ENCODE measurements at places on chromosomes 4 and X.
A peak's percentile ranks its signal among the peaks of the same experiment; 100 is the strongest.

DNA sequence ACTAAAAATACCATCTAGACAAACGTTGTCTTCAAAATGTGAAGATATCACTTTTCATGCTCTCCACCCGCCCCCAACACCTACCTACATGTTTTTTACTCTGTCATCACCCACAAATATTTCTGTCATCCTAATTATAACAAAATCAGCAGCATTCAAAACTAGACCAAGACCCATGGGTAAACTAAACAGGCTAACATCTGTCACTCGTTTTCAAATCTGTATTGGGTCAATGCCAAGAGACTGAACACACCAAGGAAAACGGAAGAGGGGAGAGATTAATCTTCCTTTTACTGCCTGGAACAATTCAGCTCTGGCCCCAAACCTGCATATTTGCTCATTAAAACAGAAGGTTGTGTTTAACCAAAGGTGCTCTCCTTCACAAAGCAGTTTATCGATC lies 17.5 kb downstream of the FAM184B start:
- DNase-seq = no peak

GRCh38 chr4:8218371-8219031 lies 19.4 kb downstream of the SH3TC1 start:
- no peak for DNase-seq

GRCh38 chrX:85851418-85851817 lies 195.9 kb downstream of the CHM start:
- DNase-seq = no peak

DNA sequence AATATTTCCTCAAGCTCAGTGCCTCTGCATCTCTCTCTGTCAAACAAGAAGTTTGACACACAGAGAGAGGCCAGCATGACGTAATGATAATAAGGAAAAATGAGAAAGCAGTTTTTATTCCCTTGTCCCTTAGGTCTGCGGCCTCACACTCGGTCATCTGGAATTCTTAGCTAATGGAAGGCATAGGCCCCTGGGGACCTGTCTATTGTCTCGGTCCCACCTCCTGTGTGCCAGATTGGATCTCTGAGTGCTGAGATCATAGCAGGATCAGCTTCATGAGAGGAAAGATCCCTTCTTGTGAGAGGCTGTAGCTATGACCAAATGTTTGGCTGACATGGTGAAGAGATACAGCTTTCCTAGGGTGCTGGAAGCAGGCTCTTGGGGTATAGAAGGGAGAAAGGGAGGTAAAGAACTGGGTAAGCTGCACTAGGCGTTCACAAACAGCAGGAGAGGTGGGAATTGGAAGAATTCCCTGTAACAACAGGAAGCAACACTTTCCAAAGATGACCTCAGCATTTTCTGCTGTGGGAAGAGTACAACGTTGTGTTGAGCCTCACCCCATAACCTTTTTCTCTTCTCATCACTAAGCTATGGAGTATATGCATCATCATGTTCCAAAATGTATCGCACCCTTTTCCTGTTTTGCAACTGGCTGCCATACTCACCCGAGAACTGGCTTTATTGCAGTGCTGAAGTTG lies 20.2 kb downstream of the TMEM31 start:
- DNase-seq = no peak

DNA sequence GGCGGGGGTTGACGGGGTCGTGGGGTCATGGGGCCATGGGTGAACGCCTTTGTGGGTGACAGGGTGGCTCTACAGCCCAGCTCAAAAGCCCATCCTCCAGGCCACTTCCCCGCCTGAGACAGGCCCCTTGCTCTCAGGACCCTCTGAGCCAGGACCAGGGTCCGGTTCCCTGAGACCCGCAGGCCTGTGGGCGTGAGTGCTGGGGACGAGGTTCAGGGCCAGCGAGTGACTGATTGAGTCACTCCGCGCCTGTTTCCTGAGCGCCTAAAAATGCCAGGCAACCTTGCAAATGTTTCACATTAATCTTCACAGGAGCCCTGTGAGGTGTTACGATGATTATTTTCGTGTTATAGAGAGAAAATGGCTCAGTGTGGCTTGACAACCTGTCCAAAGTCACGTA lies 97.8 kb downstream of the ZNF674 start:
- no peak for DNase-seq

DNA sequence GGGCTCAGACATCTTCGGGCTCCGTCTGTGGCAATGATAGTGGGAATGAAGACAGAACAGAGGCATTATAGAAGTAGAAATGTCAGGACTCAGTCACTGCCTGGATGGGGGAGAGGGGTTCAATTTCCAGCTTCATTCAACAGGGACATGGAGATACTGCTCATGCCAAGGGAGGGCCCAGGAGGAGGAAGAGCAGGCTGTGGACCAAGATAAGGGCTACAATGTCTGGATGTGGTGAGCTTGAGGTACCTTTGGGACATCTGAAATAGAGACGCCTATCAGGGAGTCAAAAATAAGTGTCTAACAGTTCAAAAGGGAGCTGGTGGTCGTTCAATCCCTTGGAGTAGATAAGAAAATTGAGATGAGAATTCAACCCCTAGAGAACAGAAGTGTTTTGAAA lies 34.5 kb downstream of the ELF4 start:
- DNase-seq = no peak

GRCh38 chrX:11129534-11130105 lies 18.5 kb downstream of the HCCS start:
- DNase-seq = no peak

DNA sequence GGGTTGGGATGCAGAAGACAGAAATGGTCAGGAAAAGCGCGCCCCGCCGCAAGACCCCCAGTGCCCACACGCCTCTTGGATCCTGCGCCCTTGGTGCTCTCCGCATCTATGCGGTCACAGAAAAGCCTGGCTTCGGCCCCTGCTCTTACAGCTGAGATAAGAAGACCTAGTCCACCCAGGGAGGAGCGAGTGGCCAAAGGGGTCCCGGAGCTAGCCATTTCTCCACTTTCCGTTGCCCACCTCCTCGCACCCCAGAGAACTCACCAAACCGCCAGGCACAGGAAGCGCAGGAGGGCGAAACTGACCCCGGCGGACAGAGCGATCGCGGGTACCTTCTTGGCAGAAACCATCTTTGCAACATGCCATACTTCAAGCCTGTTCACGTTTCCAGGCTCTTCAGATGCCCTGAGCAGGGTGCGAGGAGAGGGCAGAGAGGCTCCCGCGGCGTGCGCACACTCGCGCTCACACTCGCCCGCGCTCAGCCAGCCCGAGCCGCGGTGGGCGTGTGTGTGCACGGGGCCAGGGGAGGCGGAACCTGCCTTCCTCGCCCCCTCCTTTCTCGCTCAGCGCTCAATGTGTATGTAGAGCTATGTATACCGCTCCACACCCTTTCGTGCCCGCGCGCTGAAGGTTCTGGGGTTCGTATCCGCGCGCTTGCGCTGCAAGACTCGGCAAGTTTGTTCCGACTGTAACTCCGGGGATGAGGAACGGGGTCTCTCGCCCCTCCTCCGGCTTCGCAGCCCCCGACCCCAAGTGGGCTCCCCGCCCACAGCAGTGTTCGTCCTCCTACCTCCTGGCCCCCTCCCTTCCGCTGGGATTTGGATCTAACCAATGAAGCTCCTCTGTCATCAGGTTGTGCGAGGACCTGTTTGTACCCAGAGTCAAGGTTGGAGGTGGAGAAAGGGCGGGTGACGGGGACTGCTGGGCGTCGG lies at the start of gene GABRA4:
GABRA4 (minus strand) TSS at position 507 of the 932 bp plus-strand sequence; CDS start at position 350, 157 bp downstream.
- DNase-seq = no peak

DNA sequence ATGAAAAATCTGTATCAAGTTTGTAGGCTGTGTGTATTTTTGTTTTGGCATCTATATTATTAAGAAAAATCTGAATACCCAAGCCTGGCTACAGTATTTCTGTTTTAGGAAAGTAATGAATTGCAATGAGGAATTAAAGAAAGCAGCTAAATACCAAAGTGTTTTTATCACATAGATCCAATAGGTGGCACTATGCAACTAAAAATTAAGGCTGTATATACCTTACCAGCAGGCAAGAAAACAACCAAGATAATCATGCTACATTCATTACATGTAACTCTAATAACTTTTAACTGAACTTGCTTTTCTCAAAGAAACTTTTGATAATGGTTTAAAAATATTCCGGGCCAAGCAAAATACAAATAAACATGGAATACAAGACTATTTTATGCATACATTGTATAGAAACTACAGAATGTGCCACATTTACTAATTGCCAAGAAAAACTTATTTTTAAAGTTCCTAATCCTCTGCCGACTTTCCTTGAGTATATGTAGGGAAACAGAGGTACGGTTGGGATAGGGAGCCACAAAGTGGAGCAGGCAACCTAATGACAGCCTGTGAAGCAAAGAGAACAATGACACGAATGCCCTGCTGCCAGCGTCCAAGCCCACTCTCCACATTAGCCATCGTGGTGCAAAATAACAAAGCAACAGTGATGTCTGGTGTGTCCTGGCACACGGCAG lies 63.7 kb downstream of the SEC24D start:
- peak; percentile 61 for DNase-seq

GRCh38 chrX:151985955-151986354 lies 11.5 kb upstream of the GABRE start:
- DNase-seq = no peak

- DNase-seq = no peak
Measured at GRCh38 chr4:120549011-120549570, 373.4 kb downstream of the PRDM5 start.

DNA sequence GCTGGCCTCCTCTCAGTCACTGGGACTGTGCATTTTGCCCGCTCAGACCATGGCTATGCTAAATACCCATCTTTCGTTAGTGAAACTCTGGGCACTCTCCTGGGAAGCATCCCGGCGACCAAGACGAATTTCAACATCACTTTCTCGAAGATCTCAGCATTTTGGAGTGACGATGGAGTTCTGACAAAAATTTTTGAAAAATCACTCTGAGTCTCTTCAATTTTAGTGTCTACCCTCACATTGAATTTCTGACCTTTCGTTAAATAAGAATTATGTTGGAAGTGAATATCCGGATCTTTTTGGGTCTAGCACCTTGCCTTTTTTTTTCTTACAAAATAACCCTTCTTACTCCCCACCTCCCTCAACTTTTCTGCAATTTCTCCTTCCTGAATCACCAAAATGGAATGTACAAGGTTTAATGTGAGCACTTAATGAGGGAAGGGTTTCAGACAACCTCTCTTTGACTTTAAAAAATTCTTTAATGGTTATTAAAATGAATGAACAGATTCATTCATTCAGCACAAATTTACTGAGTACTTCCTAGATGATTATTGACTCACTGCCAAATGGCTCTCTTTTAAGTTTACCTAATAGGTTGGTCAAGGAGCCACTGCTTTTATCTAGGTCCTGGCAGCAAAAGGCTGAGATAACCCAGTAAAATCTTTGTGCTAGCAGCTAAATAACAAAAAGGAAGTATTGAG lies 746 bp upstream of the AADAT start:
- DNase-seq = no peak

- DNase-seq = no peak
Measured at GRCh38 chr4:139522457-139522856, 33.6 kb downstream of the SETD7 start.

DNA sequence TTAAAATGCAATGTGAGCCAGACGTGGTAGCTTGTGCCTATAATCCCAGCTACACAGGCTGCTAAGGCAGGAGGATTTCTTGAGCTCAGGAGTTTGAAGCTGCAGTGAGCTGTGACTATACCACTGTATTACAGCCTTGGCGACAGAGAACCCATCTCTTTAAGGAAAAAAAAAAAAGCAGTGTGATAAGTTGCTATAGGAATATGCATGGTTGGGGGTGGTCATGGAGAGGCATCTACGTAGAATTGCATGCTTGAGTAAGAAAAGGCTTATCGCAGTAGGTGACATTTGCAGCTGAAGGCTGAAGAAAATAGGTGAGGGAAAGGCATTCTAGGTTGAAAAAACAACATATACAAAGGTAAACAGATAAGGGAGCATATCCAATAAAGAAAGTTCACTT lies 4.1 kb downstream of the DIAPH2 start:
- DNase-seq = no peak

GRCh38 chr4:5142726-5143125 lies 91.4 kb downstream of the STK32B start:
- peak; percentile 26 for DNase-seq

DNA sequence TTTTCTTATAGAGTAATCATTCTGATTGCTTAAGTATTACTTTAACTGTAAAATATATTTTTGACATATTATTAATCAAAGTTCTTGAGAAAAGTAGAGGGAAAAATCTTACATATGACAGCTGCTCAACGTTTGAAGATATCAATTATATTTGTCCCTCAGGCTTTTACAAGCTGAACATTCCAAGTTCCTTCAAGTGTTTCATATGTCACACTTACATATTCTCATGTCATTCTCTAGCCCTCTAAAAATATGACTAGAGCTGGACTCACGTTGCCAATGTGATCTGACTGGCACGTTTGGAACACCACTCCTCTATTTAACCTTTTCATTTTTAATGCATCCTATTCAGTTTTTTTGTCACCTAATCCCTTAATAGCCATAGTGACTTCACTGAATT lies 492.9 kb downstream of the PCDH18 start:
- DNase-seq = no peak

DNA sequence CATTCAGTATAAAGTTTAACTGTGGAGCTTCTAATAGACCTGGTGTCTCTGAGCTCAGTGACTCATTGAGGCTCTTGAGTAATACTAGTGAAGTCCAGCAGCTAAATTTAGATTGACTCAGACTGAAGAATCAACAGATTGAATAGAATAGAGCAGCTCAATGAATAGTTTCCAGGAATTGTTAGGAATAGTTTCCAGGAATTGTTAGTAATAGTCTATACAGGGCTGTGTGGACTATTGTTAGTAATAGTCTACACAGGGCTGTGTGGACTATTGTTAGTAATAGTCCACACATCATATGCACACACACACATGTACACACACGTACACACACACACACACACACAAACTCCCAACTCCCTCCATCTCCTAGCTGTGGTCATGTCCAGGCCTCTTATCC lies 3.0 kb downstream of the GIMD1 start:
- DNase-seq = no peak

DNA sequence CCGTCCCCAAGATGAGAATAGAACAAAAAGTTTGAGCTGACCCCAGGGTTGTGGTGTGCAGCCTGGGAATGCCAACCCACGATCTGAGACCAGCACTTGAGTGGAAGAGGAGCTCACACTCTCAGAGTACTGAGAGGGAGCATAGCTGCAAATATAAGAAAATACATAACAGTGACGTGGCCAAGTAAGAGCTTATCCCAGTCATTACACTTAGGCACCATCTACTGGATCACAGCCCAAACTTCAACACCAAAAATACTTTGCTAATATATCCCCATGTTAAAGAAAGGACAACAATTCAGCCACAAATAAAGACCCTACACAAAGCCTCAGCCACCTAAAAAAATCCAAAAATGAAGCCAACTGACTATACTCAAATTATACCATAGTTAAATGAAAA lies 33.3 kb upstream of the CXCL6 start:
- no peak for DNase-seq

DNA sequence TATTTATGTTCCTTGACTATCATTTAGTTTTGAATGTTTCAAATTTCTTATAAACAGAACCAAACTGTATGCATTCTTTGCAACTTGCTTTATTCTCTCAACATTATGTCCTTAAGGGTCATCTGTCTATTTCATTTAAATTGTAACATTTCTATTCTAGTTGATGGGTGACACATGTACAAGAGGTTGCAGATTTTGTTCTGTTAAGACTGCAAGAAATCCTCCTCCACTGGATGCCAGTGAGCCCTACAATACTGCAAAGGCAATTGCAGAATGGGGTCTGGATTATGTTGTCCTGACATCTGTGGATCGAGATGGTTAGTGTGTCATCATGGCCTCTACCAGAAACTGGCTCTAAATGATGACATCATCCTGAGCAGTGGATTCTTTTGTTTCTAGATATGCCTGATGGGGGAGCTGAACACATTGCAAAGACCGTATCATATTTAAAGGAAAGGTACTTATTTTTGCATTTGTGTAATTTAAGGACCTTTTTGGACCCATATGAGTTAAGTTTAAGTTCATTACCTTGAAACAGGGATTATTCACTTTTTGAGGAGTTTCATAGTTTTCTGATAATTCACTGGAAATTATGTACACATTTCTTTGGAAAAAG lies 6.1 kb downstream of the LIAS start:
- DNase-seq = no peak
